ENCODE measurements at places on chromosomes 12 and 14. TPM values are rescaled to one million over a fixed set of nuclear protein-coding genes. Genes with fewer than 3 reads are reported as not detected.

GRCh38 chr12:124683152-124684124 lies 116.0 kb upstream of the NCOR2 start:
- no peak overlapping the region for H3K4me3 ChIP-seq
- no peak overlapping the region for H3K27ac ChIP-seq
- H3K4me1 ChIP-seq = peaks cover 43% of the 10 kb centered on the region
- DNase-seq = no peak
- peaks cover 1% of the 10 kb centered on the region for H3K27me3 ChIP-seq

DNA sequence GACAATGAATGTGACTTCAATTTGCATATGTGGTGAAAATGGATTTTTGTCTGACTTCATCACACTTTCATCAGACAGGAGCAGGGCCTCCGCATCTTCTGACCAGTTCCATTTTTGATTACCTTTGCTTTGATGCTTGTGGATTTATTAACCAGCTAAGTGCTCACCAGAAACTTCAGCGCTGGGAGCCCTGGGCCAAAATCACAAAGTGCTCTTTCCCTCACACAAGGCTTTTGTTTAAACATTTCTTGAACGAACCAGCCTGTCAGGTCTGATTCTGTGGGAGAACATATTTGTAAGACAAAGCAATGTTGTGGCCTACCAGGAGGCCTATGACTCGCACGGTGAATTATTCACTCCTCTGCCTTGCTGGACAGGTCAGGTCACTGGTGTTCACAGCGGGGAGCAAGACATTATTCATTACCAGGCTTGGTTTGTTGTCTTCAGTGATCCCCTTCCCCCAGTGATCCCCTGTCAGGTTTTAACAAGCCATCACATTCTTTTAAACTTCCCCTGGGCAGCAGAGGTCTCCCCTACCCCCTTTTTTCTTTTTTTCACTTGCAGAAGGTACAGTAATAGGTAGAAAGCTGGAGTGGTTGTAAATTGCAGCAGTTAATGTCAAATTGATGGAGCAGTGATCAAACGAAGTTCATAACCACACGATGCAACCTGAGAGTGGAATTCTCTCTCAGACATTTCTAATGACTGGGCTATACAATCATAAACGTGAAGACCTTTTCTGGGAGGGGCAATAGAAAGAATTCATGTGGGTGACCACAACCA lies 167.5 kb upstream of the PRICKLE1 start:
- H3K4me3 ChIP-seq = no peak overlapping the region
- no peak for DNase-seq

- H3K4me3 ChIP-seq = no peak overlapping the region
- DNase-seq = no peak
- no peaks in the 10 kb centered on the region for H3K27me3 ChIP-seq
- no peaks in the 10 kb centered on the region for H3K36me3 ChIP-seq
- no peak overlapping the region for H3K27ac ChIP-seq
- peaks cover 15% of the 10 kb centered on the region for H3K4me1 ChIP-seq
These were observed 86.3 kb downstream of the ITPK1 start for GRCh38 chr14:93029417-93029816.

DNA sequence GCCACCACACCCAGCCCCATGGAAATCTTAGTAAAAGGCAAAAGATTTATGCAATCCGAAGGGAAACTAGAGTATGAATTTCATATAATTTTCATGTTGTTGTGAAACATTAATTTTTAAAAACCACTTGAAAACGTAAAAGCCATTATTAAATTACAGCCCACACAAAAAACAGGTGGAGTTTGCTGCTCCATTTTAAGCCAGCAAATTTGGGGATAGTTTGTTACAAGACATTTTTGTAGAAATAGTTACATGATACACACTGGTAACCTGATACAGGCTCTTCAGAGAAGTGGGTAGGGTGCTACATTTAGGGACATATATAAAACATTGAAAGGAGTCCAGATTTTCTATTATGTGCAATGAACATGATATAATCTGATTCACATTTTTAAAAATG lies 17.6 kb downstream of the GNPTAB start:
- H3K4me1 ChIP-seq = peaks cover 39% of the 10 kb centered on the region
- no peak overlapping the region for H3K4me3 ChIP-seq
- no peaks in the 10 kb centered on the region for H3K27me3 ChIP-seq

DNA sequence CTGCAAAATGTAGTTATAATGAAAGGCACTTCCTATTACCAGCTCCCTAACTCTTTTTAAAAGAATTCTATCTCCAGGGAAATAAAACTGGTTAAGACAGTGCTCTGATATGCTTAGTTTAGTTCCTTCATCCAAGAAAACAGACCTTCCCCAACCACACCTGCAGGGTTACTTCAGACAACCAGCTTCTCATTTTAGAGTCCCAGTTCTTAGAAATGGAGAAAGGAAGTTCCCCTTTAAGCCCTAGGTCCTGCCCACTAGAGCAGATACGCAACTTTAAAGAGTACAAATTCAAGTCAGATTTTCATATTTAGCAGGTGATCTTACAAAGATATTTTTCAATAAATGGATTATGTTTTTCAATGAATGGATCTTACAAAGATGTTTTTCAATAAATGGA lies 4.4 kb upstream of the WSB2 start:
- peaks cover 42% of the 10 kb centered on the region for H3K4me1 ChIP-seq
- no peak overlapping the region for H3K27ac ChIP-seq
- peaks cover 14% of the 10 kb centered on the region for H3K36me3 ChIP-seq
- DNase-seq = no peak

DNA sequence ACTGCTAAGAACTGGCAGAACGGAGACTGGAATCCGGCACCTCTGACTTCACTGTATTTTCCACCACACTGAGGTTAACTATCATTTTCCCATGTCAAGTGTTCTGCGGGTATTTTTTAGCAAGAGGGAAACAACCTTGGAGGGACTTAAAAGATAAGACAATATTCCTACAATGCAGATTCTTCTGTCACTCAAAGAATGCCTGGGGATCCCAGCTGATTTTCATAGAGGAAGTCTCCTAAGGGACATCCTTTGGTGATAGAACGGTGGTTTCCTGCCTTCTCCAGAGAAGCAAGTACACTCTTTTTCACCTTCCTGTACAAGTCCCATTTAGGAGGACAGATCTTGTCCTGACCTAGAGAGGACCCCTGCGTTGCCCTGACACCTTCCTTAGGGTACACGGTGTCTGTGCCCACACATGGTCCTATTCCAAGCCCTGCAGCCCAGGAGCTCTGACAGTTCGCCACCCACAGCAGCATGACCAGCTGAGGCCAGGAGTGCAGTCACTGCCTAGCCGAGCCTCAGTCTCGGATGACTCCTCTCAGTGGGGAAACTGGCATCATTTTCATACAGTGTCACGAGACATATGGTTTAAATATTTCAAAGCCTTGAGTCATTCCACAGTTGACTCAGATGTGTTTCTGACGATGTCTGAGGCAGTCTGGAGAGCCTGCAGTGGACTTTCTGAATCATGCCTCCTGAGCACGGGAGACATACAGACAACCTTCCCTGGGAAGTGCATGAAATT lies 181.3 kb upstream of the FKBP4 start:
- H3K4me1 ChIP-seq = peaks cover 26% of the 10 kb centered on the region
- peak; percentile 13 for DNase-seq
- H3K4me3 ChIP-seq = no peak overlapping the region
- H3K36me3 ChIP-seq = no peaks in the 10 kb centered on the region

DNA sequence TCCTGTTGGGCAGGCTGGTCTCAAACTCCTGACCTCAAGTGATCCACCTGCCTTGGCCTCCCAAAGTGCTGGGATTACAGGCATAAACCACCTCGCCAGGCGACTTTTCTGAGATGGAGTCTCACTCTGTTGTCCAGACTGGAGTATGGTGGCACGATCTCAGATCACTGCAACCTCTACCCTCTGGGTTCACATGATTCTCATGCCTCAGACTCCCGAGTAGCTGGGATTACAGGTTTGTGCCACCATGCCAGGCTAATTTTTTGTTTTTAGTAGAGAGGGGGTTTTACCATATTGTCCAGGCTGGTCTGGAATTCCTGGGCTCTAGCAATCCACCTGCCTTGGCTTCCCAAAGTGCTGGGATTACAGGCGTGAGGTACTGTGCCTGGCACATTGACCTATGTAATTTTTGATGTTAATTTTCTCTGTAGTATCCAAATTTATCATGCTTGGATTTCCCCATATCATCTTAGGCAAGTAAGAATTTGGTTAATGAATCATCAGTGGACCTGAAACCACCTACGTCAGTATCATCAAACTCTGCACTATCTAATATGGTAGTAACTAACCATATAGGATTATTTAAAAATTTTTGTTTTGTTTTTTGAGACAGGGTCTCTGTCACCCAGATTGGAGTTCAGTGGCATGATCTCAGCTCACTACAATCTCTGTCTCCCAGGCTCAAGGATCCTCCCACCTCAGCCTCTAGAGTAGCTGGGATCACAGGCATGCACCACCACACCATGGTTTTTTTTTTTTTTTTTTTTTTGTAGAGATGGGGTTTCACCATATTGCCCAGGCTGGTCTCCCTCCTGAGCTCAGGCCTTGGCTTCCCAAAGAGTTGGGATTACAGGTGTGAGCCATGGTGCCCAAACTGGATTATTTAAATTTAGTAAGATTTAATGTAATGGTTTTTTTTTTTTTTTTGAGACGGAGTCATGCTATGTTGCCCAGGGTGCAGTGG lies 11.9 kb upstream of the ATP5F1B start:
- H3K4me3 ChIP-seq = no peak overlapping the region
- H3K36me3 ChIP-seq = peaks cover 31% of the 10 kb centered on the region
- peak overlapping the region; percentile 83 for H3K27ac ChIP-seq
- H3K4me1 ChIP-seq = peaks cover 10% of the 10 kb centered on the region
- no peaks in the 10 kb centered on the region for H3K27me3 ChIP-seq
- DNase-seq = no peak

DNA sequence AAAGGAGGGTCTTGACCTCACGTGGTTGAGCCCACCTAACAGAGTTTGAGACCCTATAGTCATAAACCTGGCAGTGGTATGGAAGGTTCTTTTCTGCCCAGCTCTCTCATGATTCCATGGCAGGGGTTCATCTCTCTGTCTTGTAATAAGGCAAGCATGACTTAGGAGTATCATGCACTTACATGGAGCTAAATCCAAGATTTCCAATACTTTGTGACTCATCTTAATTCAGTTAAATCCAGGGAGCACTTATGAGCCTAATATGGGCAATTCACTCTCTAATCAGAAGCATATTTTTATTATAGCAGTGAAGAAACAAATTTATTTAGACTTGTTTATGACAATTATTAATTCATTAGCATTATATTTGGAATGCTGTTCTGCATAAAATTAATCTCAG lies 131.8 kb upstream of the CPSF6 start:
- no peaks in the 10 kb centered on the region for H3K36me3 ChIP-seq
- H3K27me3 ChIP-seq = peaks cover 12% of the 10 kb centered on the region
- H3K4me3 ChIP-seq = no peak overlapping the region
- no peak for DNase-seq

GRCh38 chr14:70696026-70696425 lies 54.3 kb downstream of the TTC9 start:
- no peak overlapping the region for H3K4me3 ChIP-seq
- H3K27ac ChIP-seq = no peak overlapping the region
- H3K27me3 ChIP-seq = peaks cover 10% of the 10 kb centered on the region

DNA sequence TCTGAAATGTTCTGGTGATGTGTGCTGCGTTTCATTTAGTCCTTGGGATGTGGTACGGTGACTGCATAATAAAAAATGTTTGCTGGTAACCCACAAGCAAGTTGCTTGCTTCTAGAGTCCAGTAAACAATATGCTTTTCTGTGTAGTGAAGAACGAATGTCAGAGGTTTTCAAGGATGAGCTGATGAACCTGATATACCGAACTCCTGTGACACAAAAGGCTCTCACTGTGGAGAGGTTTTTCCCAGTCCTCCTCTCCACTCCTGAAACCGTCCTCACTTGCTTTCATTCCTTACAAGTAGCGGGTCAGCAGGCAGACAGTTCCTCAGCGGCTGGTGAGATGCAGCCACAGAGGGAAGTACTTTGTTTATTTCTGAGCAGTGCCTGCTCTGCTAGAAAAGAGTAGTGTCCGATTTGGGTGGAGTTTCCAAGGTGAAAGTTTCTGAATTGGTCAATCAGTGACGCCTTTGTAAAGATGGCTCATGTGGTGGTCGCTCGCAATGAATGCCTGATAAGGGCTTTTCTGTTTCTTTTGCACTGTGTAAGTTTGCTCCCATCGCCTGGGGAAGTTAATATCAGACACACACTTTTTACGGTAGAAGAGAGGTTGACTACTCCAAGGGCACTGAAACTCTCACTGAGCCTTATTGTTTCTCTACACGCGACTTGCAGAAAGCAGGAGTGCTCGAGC lies 3.0 kb downstream of the ETV6 start:
- DNase-seq = no peak
- H3K27me3 ChIP-seq = no peaks in the 10 kb centered on the region
- peaks cover 40% of the 10 kb centered on the region for H3K36me3 ChIP-seq
- peak overlapping the region; percentile 95 for H3K27ac ChIP-seq

MOAP1 gene
- 17.8 TPM for total RNA-seq

HSPA2 gene
- total RNA-seq = 6.6 TPM

SPIC gene
- not detected for total RNA-seq

POTEM gene
- total RNA-seq = not detected

ZDHHC17 gene
- total RNA-seq = 28.6 TPM
